IMR-90 (cell line): ENCODE measurements at places on chromosomes 12 and 14. TPM values are rescaled to one million over a fixed set of nuclear protein-coding genes. Genes with fewer than 3 reads are reported as not detected.

C12orf60 gene
- 1.1 TPM in 2 replicates for total RNA-seq

CLEC1A gene
- not detected in 2 replicates for total RNA-seq

LYSET gene
- 8.3 and 10.2 TPM in 2 replicates for total RNA-seq

MFAP5 gene
- total RNA-seq, result 0.56 and 0.90 TPM in 2 replicates

PTPRQ gene
- total RNA-seq, result 1.4 and 2.8 TPM in 2 replicates

RAD9B gene
- 0.18 and 0.56 TPM in 2 replicates for total RNA-seq

AGAP2 gene
- total RNA-seq, result 0.18 and 0.28 TPM in 2 replicates

CDC42BPB gene
- 48.0 and 49.1 TPM in 2 replicates for total RNA-seq

ERP27 gene
- not detected in 2 replicates for total RNA-seq

PRKCH gene
- 1.4 and 2.3 TPM in 2 replicates for total RNA-seq

AICDA gene
- total RNA-seq, result not detected in 2 replicates

PPP1R36 gene
- total RNA-seq, result 0.28 and 0.54 TPM in 2 replicates

CEBPE gene
- total RNA-seq, result not detected in 2 replicates

WNT1 gene
- not detected in 2 replicates for total RNA-seq

AREL1 gene
- 38.3 and 39.3 TPM in 2 replicates for total RNA-seq

PLBD1 gene
- total RNA-seq, result under 0.01 TPM in 1 of 2 replicates, not detected in the other

AKAP5 gene
- 0.72 and 1.4 TPM in 2 replicates for total RNA-seq

STXBP6 gene
- total RNA-seq, result 14.3 and 15.6 TPM in 2 replicates

SMCO2 gene
- not detected in 2 replicates for total RNA-seq

TBX3 gene
- total RNA-seq, result 15.8 and 18.6 TPM in 2 replicates

SPX gene
- under 0.01 and 0.28 TPM in 2 replicates for total RNA-seq

RPGRIP1 gene
- total RNA-seq, result not detected in 2 replicates

ETFBKMT gene
- total RNA-seq, result 2.5 and 3.3 TPM in 2 replicates

ESR2 gene
- total RNA-seq, result under 0.01 TPM in 2 replicates

SLC25A21 gene
- total RNA-seq, result 0.90 and 2.5 TPM in 2 replicates

CAND1 gene
- total RNA-seq, result 91.4 and 139 TPM in 2 replicates

CAPZA3 gene
- not detected in 2 replicates for total RNA-seq

CLEC2D gene
- 0.72 and 1.1 TPM in 2 replicates for total RNA-seq

SERPINA10 gene
- not detected in 2 replicates for total RNA-seq

CHPT1 gene
- total RNA-seq, result 8.1 and 18.6 TPM in 2 replicates

TAS2R7 gene
- not detected in 2 replicates for total RNA-seq

RHOF gene
- 3.0 and 3.9 TPM in 2 replicates for total RNA-seq

MGP gene
- 0.56 and 1.4 TPM in 2 replicates for total RNA-seq
